ENCODE measurements at places on chromosomes 11 and 22. TPM values are rescaled to one million over a fixed set of nuclear protein-coding genes. Genes with fewer than 3 reads are reported as not detected.
A peak's percentile ranks its signal among the peaks of the same experiment; 100 is the strongest.

- H3K4me3 ChIP-seq: no peak overlapping the region
- no peaks in the 10 kb centered on the region for H3K36me3 ChIP-seq
- H3K4me1 ChIP-seq: peaks cover 12% of the 10 kb centered on the region
- peak overlapping the region; percentile 85 for H3K27ac ChIP-seq
Observed at GRCh38 chr11:36148701-36149100, 140.5 kb downstream of the COMMD9 start.

GRCh38 chr11:62716206-62716605 lies 8.7 kb downstream of the GNG3 start:
- no peak for DNase-seq
- H3K4me1 ChIP-seq: peaks cover 22% of the 10 kb centered on the region
- no peaks in the 10 kb centered on the region for H3K27me3 ChIP-seq
- H3K27ac ChIP-seq: no peak overlapping the region

- H3K4me3 ChIP-seq: no peak overlapping the region
- peaks cover 3% of the 10 kb centered on the region for H3K27me3 ChIP-seq
- H3K36me3 ChIP-seq: no peaks in the 10 kb centered on the region
- DNase-seq: no peak
Observed at GRCh38 chr22:48265000-48265625, 1502.7 kb downstream of the TBC1D22A start.

DNA sequence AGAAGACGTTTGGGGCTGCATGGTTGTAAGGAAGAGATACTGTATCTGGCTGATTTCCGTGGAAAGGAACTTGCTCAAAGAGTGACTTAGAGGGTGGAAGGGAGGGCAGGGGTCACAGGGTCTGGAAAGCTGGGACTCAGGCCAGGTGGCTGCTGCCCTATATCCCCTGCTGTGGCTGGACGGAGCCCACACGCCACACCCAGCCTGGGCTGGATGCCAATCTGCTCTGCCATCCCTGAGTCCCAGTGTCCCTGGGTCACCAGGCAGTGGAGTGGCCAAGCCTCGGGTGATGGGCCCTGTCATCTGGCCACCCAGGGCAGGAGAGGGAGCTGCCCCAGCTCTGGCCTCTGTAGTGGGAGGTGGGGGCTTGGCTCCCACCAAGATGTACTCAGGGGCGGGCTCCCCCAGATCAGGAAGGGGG lies 26.5 kb upstream of the KRTAP5-7 start:
- no peak overlapping the region for H3K27ac ChIP-seq
- no peaks in the 10 kb centered on the region for H3K4me1 ChIP-seq
- no peak for DNase-seq

GRCh38 chr11:44600839-44601383 lies 35.4 kb downstream of the CD82 start:
- no peak overlapping the region for H3K4me3 ChIP-seq
- H3K27ac ChIP-seq: no peak overlapping the region
- no peaks in the 10 kb centered on the region for H3K36me3 ChIP-seq
- H3K27me3 ChIP-seq: no peaks in the 10 kb centered on the region
- DNase-seq: no peak

- H3K4me1 ChIP-seq: peaks cover 16% of the 10 kb centered on the region
- peak overlapping the region; percentile 78 for H3K27ac ChIP-seq
- H3K4me3 ChIP-seq: no peak overlapping the region
- no peaks in the 10 kb centered on the region for H3K36me3 ChIP-seq
- DNase-seq: peak; percentile 83
- H3K27me3 ChIP-seq: no peaks in the 10 kb centered on the region
Observed at GRCh38 chr11:122367809-122368231, 251.8 kb upstream of the BLID start.

GRCh38 chr22:20577549-20577975 lies 70.2 kb downstream of the MED15 start:
- H3K27me3 ChIP-seq: no peaks in the 10 kb centered on the region
- no peaks in the 10 kb centered on the region for H3K4me1 ChIP-seq
- no peaks in the 10 kb centered on the region for H3K36me3 ChIP-seq

DNA sequence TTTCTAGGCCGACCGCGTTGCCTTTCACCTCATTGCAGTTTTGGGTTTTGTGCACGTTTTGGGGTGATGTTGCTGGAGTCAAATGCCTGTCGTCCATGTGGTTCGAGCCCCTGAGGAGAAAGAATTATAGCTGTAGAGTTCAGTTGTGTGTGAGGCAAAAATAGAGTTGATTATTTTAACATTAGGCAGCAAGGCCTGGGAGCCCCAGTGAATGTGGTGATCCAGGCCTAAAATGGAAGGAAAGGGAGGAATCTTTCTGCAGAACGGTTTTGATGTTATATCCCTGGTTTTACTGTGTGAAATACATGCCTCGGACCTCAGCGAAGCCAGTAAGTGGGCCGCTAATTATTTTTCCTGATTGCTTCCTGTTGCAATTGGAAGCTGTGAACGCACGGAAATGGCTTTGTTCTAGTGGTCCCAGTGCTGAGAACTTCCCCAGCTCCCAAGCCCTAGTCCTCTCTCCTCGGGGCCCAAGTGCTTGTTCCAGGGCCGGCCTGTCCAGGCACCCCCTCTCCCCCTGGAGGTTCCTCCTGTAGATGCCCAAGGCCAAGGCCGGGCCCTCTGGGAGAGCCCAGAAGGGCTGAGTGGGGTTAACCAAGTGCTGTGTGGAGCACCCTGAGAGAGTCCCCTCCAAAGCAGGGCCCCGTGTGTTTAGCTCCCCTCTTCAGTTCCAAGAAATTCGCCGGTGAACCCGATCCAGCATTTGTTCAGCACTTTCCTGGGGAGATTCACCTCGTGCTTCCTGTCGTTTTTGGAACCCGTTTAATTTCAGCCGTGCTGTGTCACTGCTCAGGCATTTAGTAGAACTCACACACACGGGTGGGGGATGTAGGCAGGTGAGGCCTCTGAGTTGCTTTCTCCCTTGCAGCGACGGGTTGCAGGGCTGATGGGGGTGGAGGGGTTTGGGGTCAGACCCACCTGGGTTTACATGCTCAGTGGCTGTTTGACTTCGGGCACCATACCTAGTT lies 2.1 kb downstream of the LRP5 start:
- peak overlapping the region; percentile 93 for H3K27ac ChIP-seq
- H3K4me1 ChIP-seq: peaks cover 28% of the 10 kb centered on the region
- peak; percentile 59 for DNase-seq
- peak overlapping the region; percentile 72 for H3K4me3 ChIP-seq

- H3K4me1 ChIP-seq: no peaks in the 10 kb centered on the region
- H3K27me3 ChIP-seq: no peaks in the 10 kb centered on the region
- H3K27ac ChIP-seq: no peak overlapping the region
- H3K4me3 ChIP-seq: no peak overlapping the region
Observed at GRCh38 chr22:30226192-30226832, 20.2 kb downstream of the LIF start.

DNA sequence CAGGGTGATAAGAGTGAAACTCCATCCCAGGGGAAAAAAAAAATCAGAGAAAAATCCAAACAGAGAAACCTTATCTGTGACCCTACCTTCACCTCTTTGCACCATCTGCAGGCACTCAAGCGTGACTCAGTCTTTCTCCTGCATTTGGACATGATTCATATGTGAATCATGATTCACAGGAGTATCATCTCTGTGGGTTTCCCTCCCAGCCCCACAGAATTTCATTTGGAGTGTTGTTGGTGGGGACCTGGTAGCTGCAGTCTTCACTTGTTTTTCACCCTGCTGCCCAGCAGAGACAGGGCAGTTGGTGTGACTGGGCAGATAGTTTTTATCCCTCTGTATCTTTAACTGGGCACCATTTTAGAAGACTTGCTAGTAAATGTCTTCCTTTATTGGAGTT lies 75.7 kb downstream of the DEPDC5 start:
- peak overlapping the region; percentile 77 for H3K27ac ChIP-seq
- H3K27me3 ChIP-seq: no peaks in the 10 kb centered on the region
- no peak overlapping the region for H3K4me3 ChIP-seq
- no peaks in the 10 kb centered on the region for H3K36me3 ChIP-seq
- no peaks in the 10 kb centered on the region for H3K4me1 ChIP-seq

DNA sequence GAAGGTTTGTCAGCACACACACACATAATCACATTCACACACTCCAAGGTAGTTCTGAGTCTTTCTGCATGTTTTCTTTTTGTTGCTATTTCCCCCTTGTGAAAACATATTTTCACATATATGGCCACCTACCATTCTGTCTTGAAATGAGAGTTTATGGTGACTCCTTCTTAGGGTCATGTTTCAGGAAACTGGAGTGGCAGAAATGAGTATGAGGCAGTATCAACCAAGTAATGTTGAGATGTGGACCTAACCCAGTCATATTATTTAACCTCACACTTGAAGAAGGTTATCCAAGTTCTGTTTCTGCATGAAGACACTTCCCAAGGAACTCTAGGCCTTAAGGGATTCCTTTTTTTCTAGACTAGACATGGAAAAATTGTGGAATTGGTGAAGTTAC lies 481.4 kb downstream of the ETS1 start:
- H3K4me3 ChIP-seq: no peak overlapping the region
- no peaks in the 10 kb centered on the region for H3K36me3 ChIP-seq
- no peak overlapping the region for H3K27ac ChIP-seq
- H3K27me3 ChIP-seq: no peaks in the 10 kb centered on the region
- H3K4me1 ChIP-seq: no peaks in the 10 kb centered on the region

DNA sequence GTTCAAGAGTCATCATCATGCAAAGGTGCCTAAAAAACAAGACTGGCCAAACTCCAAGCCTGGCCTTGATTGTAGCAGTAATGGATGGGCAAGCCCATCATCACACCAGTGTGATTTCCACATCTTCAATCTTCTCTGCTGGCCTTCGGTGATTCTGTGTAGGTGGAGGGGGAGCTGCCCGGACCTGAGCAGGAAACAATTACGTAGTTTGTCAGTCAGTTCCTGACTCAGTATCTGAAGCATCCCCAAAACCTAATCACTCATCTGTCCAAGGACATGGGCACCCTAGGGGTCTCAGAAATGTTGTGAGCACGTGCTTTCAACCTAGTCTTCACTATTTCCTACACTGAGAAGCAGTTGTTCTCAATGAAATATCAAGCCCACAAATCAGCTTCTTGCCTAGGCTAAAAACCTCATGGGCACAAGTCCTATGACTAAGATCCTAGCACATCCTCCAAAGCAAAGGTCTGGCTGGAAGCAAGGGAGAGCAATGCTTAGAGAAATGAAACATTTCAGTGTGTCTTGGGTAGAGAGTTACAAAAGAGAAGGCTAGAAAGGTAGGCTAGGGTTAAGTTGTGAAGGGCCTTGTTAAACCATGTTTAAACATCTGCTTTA lies 24.6 kb downstream of the ATG16L2 start:
- no peak overlapping the region for H3K4me3 ChIP-seq
- H3K4me1 ChIP-seq: peaks cover 4% of the 10 kb centered on the region
- H3K27me3 ChIP-seq: no peaks in the 10 kb centered on the region
- DNase-seq: no peak

- DNase-seq: no peak
- no peaks in the 10 kb centered on the region for H3K36me3 ChIP-seq
- no peak overlapping the region for H3K4me3 ChIP-seq
- no peak overlapping the region for H3K27ac ChIP-seq
- H3K4me1 ChIP-seq: peaks cover 19% of the 10 kb centered on the region
Observed at GRCh38 chr11:94781837-94782236, 13.7 kb downstream of the AMOTL1 start.

- H3K4me3 ChIP-seq: no peak overlapping the region
- H3K27me3 ChIP-seq: no peaks in the 10 kb centered on the region
- no peak overlapping the region for H3K27ac ChIP-seq
- H3K4me1 ChIP-seq: no peaks in the 10 kb centered on the region
- no peak for DNase-seq
Observed at GRCh38 chr22:48643066-48643731, 1184.5 kb downstream of the BRD1 start.

DNA sequence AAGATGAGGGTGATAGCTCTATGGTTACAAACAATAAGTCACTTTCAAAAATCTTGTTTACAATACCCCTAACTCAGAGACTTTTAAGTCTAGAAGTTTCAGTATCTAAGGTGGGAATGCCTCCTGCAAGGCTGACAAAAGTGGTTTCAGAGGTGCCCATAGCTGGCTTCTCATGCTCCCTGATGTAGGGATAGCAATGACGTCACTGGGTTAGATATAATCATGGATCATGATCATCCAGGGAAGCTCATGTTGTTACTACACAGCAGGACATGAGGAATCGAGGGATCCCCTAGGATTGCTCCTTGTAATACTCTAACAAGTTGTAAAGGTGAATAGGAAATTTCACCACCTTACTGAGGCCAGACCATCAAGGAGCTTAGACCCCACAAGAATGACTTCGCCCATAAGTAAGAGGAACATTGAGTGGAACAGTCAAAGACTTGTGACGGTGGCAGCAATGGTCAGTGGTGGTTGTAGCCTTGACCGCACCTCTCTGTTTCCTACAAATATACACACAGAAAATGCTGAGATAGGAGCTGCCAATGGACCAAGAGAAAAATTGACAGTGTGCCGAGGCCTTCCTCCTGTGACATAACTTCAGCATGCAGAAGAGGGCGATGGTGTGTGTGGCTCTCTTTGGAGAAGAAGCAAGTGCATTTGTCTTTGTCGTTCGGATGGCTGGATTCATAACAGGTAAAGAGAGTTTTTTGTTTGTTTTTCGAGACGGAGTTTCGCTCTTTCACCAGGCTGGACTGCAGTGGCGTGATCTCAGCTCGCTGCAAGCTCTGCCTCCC lies 15.6 kb downstream of the APOL4 start:
- no peaks in the 10 kb centered on the region for H3K36me3 ChIP-seq
- no peak for DNase-seq
- no peaks in the 10 kb centered on the region for H3K4me1 ChIP-seq
- no peaks in the 10 kb centered on the region for H3K27me3 ChIP-seq
- no peak overlapping the region for H3K4me3 ChIP-seq

- H3K27me3 ChIP-seq: no peaks in the 10 kb centered on the region
- H3K36me3 ChIP-seq: no peaks in the 10 kb centered on the region
- no peak overlapping the region for H3K4me3 ChIP-seq
- DNase-seq: peak; percentile 23
- H3K27ac ChIP-seq: no peak overlapping the region
Observed at GRCh38 chr11:127493330-127494022, 492.9 kb upstream of the KIRREL3 start.

DNA sequence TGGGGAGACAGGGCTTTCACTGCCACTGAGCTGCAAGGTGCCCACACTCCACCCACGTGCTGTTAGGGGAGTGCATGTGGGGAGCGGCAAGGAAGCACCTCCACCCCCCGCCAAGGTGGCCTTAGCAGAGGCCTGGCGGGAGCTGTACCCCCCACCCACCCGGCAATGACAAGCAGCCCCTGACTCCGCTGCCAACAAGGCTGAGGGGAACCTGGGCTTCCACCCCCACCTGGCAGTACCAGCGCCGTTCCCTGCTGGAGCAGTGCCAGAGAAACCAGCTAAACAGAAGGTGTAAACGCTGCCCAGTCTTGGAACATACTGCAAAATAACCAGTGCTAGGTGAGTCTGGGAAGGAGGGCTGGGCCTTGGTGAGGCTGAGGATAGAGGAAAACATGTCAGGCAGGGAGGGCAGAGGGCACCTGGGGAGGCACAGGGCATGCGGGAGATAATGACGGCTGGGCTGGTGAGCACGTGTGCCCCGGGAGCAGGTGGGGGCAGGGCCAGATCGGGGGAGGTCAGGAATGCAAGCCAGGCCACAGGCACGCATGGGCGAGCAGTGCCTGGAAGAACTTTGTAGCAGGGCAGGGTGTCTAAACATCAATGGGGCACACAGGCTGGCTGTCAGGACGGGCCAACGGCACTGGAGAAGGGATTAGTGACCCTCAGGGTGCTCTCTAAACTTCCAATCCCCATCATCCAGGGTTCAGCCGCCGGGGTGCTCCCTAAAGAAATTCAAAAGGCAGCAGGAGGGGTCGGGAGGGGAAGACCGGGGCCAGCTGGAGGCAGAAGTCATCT lies 6.6 kb downstream of the CERK start:
- peak overlapping the region; percentile 48 for H3K27ac ChIP-seq
- peak; percentile 65 for DNase-seq
- no peak overlapping the region for H3K4me3 ChIP-seq
- no peaks in the 10 kb centered on the region for H3K27me3 ChIP-seq

CHKA gene
- 117 TPM for total RNA-seq

SLC22A12 gene
- total RNA-seq: not detected

IRAG1 gene
- 5.7 TPM for total RNA-seq

SGSM1 gene
- 3.1 TPM for total RNA-seq

TRPM5 gene
- 0.07 TPM for total RNA-seq

CCDC116 gene
- 0.30 TPM for total RNA-seq

B3GAT1 gene
- 0.17 TPM for total RNA-seq

BRSK2 gene
- total RNA-seq: 4.7 TPM

SLC37A2 gene
- 2.8 TPM for total RNA-seq

APOA4 gene
- total RNA-seq: 1,133 TPM
